Foreskin keratinocyte (primary cell): ENCODE measurements at places on chromosomes 16 and 17. TPM values are rescaled to one million over a fixed set of nuclear protein-coding genes. Genes with fewer than 3 reads are reported as not detected.

The LRRC37B gene
- total RNA-seq = 6.3 and 8.1 TPM in 2 replicates

The NHLRC4 gene
- total RNA-seq = 0.18 and 0.41 TPM in 2 replicates

The CAPNS2 gene
- 5.6 and 18.0 TPM in 2 replicates for total RNA-seq

The WFDC1 gene
- not detected in 2 replicates for total RNA-seq

The CYGB gene
- 10.2 and 17.8 TPM in 2 replicates for total RNA-seq

The ALDH3A1 gene
- total RNA-seq = 0.95 and 1.0 TPM in 2 replicates
